Activated gamma-delta T cell treated with anti-CD3 and anti-CD28 coated beads, Interleukin-2, amount 50 U/mL, for 16 hours (primary cell): ENCODE measurements at places on chromosomes 3 and 15.

DNA sequence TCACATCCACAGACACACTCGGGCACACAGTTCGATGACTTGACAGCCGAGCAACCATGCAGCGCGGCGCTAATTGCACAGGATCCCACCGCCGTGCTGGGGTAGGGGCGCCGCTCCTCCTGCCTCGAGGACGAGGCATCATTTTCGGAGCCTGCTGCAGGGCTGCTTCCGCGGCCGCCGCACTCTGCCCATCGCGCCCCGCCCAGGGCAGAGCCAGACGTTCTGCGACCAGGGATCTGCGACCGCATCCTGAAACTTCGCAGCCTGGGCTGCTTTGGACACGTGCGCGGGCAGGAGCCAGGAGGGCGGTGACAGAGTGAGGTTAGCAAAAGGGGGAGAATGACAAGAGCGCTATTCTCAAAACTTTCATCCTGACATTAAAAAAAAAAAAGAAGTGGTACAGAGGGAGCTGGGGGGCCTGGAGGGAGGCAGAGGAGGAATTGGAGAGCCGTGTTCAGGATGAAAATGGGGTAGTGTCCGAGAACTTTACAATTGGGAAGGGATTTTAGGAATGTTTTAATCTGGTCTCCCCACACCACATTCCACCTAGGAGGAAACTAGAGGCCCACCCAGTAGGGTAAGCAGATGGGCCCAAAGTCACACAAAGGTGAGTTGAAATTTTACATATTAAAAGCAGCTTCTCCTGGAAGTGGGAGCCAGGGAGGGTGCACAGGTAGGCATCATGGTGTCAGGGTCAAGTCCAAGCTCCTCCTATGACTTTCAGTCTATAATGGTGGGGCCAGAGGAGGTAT is 15.9 kb downstream of the IGDCC3 start:
- DNase-seq: no peak

DNA sequence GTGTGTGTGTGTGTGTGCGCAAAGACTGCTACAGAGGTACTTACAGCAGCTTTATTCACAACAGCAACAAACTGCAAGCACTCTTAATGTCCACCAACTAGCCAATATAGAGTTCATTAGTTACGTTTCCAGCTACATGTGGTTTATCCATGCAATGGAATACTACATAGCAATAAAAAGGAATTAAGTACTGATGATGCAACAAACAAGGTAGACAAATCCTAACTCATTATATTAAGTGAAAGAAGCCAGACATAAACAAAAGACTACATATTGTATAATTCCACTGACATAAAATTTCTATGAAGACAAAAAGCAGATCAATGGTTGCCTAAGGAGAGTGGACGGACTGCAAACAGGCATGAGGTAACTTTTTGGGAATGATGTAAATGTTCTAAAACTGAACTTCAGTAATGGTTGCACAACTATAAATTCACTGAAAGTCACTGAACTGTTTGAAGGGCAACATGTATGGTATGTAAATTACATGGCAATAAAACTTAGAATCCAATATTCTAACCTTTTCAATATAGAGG is 433.7 kb downstream of the SHQ1 start:
- no peak for DNase-seq

GRCh38 chr3:27943106-27943505 is 221.0 kb upstream of the EOMES start:
- DNase-seq: no peak

DNA sequence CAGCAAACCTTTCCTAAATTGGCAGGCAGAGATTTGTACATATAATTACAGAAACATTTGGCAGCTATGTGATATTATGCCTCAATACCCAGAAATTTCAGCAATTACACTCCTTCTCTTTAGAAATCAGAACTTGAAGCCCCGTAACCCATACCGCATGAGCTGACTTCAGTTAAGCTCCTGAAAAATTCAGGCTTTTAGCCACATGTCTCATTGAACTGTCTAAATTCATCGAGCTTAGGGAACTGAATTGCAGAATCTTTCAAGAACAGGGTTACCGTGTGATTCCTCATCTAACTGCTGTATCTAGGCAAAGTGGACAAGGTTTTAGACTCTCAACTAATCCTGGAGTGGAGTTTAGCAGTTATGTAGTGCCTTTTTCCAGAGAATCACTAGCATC is 333.0 kb downstream of the EPHA3 start:
- DNase-seq: no peak

DNA sequence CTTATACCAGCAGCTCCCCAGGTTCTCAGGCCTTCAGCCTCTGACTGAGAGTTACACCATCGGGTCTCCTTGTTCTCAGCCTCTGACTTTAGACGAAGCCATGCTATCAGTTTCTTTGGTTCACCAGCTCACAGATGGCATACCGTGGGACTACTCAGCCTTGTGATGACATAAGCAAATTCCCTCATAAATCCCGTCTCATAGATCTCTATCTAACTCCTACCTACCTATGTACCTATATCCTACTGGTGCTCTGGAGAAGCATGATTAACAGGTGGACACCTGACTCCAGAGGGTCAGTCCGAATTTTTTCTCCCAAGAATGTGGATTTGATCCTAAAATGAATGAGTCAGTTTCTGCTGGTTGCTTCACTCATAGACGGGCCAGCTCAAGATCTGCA is 59.1 kb upstream of the CDV3 start:
- DNase-seq: no peak

DNA sequence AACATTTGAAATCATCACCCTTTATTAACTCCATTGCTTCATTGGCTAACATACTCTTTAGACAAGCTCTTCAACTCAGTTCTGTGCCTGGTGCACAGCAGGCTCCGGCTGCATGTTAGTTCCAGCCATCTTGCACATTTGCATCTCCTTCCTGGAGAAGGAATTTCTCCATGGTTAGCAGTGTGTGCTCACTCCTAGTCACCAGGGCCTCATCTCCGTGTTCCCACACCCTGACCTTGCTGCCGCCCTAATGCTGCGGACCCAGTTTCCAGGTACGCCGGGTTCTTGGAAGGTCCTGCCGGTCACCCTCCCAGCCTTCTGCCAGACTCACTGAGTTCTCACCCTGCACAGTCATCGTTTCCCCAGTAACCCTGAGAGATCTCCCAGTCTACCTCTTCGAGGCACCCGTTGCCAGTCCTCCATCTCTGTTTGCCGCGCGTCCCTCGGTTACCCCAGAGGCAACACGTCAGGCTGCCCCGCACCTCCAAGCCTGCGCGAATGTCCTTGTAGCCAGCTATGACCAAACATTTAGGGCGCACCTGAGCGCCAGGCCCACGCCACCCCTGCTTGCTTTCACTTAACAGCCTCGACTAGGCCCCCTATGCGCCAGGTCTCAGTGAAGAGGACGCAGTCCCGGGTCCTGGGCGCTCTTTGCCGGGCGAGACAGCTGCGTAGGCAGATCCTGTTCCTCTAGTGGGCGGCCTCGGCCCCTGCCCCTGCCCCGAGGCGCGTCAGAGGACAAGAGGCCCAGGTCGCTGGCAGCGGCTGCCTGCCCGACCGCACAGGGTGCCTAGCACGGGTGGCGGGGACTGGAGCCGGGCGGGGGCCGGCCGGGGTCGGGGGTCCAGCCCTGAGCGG is 747 bp upstream of the ZNF592 start:
- DNase-seq: peak; percentile 46

DNA sequence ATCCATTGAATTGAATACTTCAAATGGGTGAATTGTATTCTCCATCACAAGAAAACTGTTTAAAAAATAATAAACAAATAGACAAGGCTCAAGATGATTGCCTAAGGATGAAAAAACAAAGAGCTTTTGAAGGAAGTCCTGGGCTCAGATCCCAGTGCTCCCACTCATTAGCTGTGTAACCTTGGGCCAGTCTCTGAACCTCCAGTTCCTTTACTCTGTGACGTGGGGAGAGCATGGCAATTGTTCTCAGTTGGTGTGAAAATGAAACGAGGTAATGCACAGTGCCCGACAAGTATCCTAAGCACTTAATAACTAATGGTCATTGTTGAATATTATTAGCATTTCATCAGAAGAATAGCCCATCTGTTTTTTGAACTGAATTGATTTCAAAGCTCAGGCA is 40.7 kb downstream of the TNIK start:
- no peak for DNase-seq

DNA sequence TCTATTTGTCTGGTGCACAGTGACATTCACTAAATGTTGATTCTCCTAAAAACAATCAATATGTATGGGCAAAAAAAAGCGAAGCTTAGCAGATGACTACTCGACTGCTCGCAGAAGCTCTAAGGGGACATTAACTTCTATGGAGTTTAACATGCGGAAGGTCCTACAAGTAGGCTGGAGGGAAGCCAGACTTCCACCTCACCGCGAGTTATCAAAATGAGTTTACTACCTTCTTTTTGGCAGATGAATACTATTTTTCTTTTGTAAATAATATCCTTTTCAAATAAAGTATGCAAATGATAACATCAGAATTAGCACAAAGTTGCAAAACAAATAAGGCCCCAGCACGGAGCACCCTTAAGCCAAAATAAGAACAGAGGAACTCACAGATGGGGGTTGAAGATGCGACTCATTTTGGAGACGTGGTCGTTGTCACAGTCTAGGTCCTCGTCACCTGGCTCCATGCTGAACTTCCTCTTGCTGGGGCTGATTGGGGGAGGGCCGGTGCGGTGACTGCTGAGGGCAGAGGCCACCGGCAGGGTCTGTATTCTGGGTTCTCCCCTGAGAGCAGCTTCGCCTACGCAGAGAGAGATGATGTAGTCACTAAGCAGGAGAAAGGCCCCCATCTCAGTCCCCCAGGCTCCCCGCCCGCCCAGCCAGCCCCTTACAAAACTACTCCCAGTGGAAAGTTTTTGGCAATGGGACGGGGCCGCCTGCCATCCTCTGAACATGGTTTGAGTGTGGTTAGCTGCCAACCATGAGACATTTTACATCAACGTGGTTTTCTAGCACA is 42.1 kb downstream of the VGLL4 start:
- peak; percentile 12 for DNase-seq

GRCh38 chr3:130759692-130760338 is 13.2 kb upstream of the PIK3R4 start:
- peak; percentile 38 for DNase-seq

GRCh38 chr15:87816016-87816415 is 440.5 kb downstream of the NTRK3 start:
- no peak for DNase-seq

DNA sequence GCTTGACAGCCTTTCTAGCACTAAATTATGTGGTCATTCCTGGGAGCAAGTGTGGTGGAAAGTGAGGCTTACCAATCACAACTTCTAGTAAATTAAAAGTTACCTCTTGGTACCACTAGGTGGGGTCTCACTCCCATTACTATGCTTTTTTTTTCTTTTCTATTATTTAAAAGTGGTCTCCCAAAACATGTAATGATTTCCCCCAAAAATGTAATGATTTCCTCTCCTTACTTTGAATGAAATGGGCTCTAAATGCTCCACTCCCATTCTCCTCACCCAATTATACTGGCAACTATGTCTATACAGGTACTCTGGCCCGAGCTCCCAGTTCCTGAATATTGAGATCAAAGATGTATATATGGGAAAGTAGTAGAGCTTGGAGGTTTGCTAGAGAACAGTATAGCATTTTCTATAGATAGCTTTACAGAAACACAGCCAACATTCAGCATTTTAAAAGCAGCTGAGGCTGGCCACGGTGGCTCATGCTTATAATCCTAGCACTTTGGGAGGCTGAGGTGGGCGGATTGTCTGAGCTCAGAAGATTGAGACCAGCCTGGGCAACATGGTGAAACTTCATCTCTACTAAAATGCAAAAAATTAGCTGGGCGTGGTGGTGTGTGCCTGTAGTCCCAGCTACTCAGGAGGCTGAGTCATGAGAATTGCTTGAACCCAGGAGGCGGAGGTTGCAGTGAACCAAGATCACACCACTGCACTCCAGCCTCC is 70.9 kb downstream of the DCUN1D1 start:
- DNase-seq: no peak

- DNase-seq: no peak
Measured at GRCh38 chr3:23175341-23176083, 27.6 kb upstream of the UBE2E2 start.

DNA sequence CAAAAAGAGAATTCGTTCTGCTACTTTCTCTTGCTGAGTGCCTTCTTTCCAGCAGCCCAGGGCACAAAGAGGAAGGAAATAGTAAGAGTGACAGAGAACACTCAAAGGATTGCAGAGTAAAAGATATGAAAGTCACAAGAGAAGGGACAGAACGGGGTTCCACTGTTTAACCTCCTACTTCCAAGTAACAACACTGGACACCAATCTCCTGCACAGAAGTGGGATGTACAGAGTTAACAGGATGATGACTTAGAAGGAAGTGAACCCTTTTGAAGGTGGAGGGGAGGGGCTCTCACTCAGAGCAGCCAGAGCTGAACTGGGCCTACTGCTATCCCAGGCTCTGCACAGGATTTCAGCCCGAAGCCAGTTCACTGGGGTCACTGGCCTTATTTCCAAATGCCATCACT is 130.1 kb upstream of the PRICKLE2 start:
- DNase-seq: no peak

DNA sequence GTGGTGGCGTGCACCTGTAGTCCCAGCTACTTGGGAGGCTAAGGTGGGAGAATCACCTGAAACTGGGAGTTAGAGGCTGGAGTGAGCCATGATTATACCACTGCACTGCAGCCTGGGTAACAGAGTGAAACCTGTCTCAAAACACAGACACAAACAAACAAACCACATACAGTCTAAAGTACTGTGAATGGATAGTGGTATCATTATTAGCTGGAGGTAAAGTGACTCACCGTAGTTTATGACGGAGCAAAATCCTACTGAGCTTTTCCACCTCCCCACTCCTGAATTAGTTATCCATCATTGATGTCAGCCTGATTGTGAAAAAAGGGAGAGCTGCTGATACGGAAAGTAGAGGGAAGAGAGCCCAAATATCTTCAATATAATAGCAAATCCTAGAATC is 3.2 kb upstream of the CNOT10 start:
- DNase-seq: no peak

GRCh38 chr3:143083781-143084180 is 35.8 kb upstream of the CHST2 start:
- DNase-seq: no peak

- DNase-seq: no peak
Measured at GRCh38 chr3:180119567-180119966, 82.8 kb upstream of the PEX5L start.

- no peak for DNase-seq
Measured at GRCh38 chr3:62265528-62265927, 107.8 kb downstream of the FEZF2 start.

- no peak for DNase-seq
Measured at GRCh38 chr3:128503164-128503651, 10.2 kb upstream of the GATA2 start.

DNA sequence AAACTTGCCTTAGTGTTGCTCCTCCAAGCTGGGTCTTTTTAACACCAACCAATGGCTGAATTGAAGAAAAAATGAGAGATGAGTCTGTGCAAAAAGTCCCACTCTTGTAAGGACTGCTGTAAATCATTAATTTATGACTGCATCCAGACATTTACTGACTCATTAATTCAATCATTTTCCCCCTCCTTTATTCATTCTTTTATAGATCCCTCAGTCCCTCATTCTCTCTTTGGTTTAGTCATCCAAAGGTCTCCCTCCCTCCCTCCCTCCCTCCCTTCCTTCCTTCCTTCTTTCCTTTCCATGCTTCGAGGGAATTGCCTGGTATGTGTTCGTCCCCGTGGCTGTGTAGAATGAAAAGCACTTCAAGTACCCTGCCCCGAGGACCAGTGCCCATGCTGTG is 35.3 kb upstream of the MRPS22 start:
- no peak for DNase-seq

- DNase-seq: no peak
Measured at GRCh38 chr3:158026236-158026635, 80.0 kb downstream of the SHOX2 start.
